Fibroblast of skin of left biceps (primary cell): ENCODE measurements at places on chromosomes 3 and 15.

GRCh38 chr15:89346516-89347231 lies 12.1 kb upstream of the POLG start:
- no peak for DNase-seq

GRCh38 chr15:96583671-96584070 lies 253.2 kb downstream of the NR2F2 start:
- no peak for DNase-seq

DNA sequence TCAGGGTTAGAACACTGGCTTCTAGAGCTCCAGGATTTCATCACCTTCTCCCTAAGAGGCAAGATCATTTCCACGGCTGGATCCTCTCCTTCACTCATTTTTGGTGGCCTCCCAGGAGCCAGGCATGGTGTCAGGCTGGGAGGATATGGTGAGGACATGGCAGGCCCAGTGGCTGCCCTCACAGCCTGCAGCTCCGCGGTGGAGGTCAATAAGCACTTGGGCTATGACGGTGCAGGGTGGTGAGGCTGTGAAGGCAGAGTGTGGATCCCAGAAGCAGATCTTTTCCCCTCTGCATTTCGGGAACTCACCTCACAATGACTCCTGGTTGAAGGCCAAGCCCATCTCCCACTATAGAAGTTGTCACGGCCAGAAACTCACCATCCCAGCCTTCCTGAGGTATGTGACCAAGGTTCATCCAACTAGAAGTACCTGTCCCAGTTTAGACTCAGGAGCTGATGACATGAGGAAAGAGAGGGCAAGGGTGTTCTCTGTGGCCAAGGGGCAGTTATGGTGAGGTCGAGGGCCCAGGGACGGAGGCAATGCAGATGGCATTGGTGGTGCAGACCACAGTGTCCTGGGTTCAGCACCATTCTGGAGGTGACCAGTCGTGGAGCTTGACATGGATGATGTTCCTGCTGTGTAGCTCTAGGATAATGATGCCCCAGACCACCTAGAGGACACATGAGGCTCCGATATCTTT lies 100.1 kb upstream of the SMAD3 start:
- no peak for DNase-seq

- no peak for DNase-seq
Observed at GRCh38 chr3:7565574-7565973, 704.7 kb downstream of the GRM7 start.

DNA sequence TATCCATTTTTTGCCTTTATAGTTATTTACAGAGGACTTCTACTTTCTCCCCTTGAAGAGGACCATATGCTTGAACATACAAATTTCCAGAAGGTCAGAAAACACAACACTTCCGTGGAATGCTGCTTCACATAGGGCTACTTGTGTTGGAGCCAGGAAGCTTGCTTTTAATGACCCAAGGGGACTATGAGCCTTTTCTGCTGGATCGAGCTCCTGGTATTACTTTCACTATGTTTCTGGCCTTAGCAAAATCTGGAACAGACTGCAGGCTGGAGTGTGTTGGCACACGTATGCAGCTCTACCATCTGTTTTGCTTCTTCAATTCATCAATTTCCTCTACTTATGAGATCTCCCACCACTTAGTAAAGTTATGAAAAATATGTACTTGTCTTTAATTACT lies 69.3 kb upstream of the CBLB start:
- no peak for DNase-seq

GRCh38 chr15:99930696-99931095 lies 197.5 kb upstream of the LYSMD4 start:
- DNase-seq, result no peak

DNA sequence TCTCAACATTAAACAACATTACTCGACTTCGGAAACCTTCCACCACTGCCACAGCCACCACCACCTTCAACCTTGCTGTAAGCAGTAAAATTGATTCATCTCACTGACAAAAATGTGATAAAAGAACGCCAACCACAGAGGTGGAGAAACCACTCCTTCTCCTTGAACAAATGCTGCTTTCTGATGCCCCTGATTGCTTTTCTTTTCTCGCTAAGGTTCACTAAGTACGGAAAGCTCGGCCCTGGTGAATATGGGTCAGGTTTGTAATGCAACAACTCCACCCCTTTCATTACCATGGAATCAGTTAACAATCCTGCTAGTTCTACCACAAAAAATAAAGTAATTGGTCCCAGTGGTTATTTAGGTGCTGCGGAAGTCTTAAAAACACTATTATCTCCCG lies 44.9 kb downstream of the MEIS2 start:
- DNase-seq, result no peak

GRCh38 chr15:68298336-68298735 lies 20.8 kb downstream of the FEM1B start:
- no peak for DNase-seq

- DNase-seq, result peak; percentile 38
Observed at GRCh38 chr3:117144853-117145252, 435.3 kb downstream of the TUSC7 start.

GRCh38 chr3:165346503-165346902 lies 150.3 kb upstream of the SLITRK3 start:
- no peak for DNase-seq

GRCh38 chr15:58608129-58608590 lies 141.3 kb downstream of the ADAM10 start:
- DNase-seq, result peak; percentile 47

DNA sequence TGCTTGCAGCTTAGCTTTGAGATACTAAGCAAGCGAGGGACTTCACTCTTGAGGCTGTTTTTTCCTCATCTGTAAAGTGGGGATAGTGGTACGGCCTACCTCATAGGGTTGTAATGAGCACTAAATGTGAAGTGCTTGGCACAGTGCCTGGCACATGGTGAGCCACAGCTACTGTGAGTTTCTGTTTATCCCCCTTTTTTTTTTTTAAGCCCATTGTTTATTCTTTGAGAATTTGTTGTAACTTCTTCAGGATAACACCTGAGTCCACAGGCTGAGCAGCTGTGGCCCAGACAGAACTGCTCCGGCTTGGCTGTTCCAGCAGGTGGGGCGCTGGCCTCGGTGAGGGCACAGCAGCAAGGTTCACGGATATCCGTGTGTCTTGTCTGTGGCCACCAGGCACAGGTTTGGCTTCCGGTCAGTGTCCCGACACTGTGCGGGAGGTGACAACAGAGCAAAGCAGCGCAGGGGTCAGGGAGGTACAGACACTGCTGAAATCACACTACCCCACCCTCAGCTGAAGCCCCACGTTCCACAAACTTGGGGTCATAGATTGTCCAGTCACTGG lies 7.3 kb upstream of the ISG20 start:
- no peak for DNase-seq

DNA sequence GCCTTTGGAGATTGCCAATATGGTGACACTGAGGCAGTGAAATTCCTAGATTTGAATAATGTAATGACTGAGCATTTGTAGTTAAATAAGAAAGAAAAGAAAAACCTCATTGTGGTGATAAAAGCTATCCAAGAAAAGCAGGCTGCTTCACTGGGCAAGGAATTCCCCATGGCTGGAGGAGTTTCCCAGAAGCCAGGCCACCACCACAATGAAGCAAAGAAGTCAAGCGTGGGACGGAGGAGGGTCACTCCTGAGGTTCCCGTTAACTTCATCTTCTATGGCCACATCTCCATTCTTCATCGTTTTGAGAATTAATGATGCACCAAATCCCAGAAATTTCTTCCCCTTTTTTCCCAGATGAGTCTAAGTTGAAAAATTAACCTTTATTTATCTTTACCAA lies 185.8 kb upstream of the BCL6 start:
- DNase-seq, result no peak

- no peak for DNase-seq
Observed at GRCh38 chr15:40245666-40246450, 7.0 kb downstream of the PAK6 start.

DNA sequence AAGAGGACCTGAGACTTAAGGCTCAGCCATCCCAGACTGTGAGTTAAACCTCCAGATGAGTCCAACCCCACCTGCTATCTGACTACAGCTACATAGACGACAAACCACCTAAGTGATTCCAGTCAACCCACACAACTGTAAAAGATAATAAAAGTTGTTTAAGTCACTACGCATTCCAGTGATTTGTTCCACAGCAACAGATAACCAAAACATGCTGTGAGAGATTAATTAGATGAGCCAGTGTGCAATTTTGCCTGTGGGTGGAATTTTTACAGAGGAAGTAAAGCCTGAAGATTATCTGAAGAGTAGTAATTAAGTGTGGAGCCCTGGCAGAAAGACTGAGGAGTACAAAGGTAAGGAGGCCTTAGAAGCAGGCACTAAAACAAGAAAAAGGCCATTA lies 5.4 kb downstream of the BTBD1 start:
- DNase-seq, result peak; percentile 9

DNA sequence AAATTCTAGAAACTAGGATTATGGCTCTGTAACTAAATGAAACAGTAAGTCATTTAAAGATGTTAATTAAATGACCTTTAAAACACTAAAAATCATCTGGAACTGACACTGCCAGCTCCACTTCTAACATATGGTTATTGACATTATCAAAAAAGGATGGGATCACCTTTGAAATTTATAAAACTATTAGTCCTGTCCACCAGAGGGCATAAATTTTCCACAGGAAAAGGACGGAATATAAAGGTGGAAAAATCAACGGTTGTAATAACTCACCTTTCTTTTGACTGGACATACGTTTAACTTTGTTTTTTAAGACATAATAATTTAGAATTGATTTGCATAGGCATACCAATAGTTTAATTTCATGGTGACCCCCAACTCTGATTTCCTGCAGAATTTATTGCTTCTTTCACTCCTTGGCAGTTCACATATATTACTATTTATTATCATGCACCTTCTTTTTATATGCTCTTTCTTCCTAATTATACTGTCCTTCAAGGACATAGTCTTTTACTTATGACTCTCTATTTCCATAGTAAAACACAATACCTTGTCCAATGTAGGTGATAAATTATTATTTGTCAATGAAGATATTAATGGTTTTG lies 345.7 kb downstream of the CADM2 start:
- no peak for DNase-seq

GRCh38 chr15:95129574-95129973 lies 898.2 kb downstream of the MCTP2 start:
- DNase-seq, result no peak

DNA sequence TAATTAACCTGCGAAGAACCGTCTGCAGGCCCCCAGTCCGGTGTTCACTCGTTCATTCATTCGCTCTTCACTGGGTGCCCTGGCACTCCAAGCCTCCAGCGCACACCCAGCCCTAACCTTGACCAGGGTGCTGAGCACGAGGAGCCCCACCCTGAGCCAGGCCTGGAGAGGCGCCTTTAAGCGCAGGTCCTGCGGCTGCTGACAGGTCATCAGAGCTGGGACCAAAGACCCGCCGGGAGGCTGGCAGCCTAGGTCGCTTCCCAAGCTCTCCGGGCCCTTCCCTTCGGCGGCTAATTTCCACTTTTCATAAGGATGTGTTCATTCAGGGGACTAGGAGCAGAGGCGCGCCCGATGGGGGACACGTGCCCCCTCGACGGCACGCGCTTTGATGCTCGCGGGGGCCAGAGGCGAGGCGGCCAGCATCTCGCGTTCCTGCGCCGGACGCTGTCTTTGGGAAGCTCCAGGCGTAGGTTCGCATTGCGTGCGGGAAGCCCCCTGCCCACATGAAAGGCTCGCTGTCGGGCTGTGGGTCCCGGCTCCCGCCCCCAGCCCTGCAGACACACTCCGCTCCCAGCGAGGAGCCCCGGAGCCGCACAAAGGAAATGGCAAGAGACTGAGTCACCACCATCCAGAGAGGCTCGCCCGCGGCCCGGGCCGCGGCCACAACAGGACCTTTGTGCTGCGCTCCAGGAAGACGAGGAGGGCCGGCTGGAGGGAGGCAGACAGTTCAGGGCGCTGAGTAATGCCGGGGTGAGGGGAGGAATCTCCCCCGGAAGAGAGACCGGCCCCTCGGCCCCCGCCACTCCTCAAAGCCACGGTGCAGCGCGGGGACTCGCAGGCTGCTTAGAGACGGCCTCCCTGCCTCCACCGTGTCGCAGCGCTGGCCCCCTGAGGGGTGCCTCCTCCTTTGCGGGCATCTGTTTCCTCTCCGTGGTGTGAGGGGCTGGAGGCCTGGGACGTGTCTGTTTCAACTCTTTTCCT lies 266.4 kb upstream of the HES1 start:
- peak; percentile 33 for DNase-seq

- no peak for DNase-seq
Observed at GRCh38 chr15:91981821-91982800, 128.6 kb downstream of the SLCO3A1 start.

DNA sequence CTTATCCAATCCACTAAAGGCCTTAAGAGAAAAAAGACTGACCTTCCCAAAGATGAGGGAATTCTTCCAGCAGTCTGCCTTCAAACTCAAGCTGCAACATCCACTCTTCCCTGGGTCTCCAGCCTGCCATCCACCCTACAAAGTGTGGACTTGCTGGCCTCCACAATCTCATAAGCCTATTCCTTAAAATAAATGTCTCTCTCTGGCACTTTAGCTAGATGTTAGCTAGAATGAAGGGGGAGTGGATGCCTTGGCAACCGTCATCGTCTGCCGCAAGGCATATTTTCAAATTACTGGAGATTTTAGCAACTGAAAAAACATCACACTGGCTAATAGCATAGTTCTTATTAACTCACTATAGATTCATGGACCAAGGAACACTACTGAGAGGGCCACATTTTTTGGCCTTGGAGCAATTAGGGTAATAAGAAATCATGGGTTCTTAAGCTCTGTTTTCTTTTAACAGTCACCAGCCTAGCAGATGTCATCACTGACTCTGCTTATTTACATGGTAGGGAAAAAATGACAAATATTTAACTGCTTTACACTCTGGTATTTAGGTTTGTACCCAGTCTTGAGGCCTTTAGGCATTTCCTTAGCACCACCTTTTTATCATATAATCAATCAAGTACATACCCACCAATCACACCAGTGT lies 245.3 kb downstream of the MYRIP start:
- DNase-seq, result no peak

GRCh38 chr15:29134239-29134638 lies 135.4 kb downstream of the NSMCE3 start:
- no peak for DNase-seq

GRCh38 chr3:128222796-128223385 lies 69.6 kb downstream of the EEFSEC start:
- no peak for DNase-seq

GRCh38 chr15:25465835-25466234 lies 27.0 kb upstream of the UBE3A start:
- DNase-seq, result no peak

DNA sequence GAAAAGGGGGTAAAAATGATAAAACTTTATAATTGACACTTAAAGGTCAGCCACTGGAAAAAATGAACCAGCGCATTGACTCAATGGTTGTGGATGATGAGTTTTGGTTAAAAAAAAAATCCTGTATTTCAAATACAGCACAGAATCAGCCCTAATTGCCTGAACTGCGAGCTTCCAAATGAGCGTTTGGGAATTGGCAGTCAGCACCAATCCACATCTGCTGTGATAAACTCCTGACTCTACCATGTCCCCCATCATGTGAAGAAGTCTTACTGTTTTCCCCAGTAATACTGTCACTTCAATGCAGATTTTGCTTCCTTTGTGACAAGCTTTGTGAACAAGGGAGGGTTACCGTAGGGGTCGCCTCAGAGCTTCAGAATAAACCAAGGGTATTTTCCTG lies 235.4 kb downstream of the EBLN2 start:
- no peak for DNase-seq

DNA sequence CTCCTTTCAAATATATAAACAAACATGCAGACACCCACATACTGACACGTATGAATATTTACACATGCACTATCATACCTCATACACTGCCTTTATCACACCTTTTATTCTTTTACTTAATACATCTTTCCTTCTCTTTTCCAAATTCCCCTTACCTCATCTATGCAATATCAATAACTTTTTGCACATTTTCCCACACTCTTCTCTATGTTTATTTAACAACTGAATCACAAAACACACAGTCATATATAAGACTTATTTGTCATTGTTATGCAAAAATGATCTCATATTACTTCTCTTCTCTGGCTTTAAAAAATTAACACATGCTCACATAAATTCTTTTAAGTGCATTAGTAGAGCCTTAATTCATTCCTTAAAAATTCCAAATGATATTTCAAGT lies 461.4 kb downstream of the DIPK2A start:
- DNase-seq, result no peak
